ENCODE measurements at places on chromosomes 6 and 20.

GRCh38 chr6:55578537-55579363 is at the start of gene HMGCLL1:
Gene HMGCLL1 (minus strand): TSS chr6:55579192. CDS start chr6:55579055, 137 bp downstream.
- DNase-seq, result no peak

DNA sequence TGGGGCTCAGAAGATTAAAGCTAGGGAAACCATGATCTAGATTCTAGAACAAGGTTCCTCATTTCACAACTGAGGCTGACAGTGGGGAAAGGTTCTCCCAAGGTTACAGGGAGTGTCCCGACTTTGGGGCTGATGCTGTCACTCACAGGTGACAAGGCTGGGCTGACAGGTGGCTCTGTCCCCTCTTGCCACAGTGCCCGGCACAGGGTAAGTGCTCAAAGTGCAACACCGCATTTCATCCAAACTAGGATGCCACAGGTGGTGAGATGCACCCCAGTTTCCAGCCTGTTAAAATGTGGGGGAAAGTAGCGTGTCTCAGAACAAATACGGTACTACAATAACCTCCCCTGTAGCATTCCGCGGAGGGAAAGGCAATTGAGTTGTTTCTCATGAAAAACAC is 7.8 kb downstream of the ZBP1 start:
- no peak for DNase-seq

- DNase-seq, result no peak
Measured at GRCh38 chr6:165662749-165663376, at the start of gene PDE10A. Gene PDE10A (minus strand): TSS chr6:165663241. CDS start chr6:165662811, 430 bp downstream.

GRCh38 chr6:116572162-116572561 is 858 bp downstream of the RWDD1 start:
- DNase-seq, result peak; percentile 18

- no peak for DNase-seq
Measured at GRCh38 chr6:107083047-107083768, 32.1 kb downstream of the BEND3 start.

- no peak for DNase-seq
Measured at GRCh38 chr6:79513111-79513510, 24.1 kb downstream of the LCA5 start.

- no peak for DNase-seq
Measured at GRCh38 chr6:119314885-119315272, 34.7 kb downstream of the MAN1A1 start.

GRCh38 chr20:46230801-46231282 is 77.5 kb downstream of the CDH22 start:
- peak; percentile 63 for DNase-seq

DNA sequence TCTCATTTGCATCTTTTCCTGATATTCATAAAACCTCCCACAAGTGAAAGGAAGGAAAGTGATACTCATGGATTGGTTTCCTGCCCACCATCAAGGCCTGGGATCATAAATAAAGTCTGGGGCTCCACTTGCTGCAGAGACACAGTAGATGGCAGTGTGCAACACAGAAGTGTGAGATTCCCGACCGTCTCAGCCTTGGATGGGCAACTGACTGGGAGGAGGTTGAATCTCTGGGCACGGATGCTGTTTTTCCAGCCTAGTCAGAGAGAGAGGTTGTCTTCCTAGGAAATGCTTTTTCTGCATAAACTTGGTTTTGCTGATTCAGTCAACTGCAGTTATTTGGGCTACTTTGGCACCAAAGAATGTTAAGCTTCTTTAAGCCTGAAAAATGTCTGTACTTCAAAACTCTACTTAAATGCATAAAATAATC is 9.9 kb upstream of the RFPL4B start:
- no peak for DNase-seq

- peak; percentile 90 for DNase-seq
Measured at GRCh38 chr6:25056130-25056529, 120.4 kb upstream of the RIPOR2 start.

DNA sequence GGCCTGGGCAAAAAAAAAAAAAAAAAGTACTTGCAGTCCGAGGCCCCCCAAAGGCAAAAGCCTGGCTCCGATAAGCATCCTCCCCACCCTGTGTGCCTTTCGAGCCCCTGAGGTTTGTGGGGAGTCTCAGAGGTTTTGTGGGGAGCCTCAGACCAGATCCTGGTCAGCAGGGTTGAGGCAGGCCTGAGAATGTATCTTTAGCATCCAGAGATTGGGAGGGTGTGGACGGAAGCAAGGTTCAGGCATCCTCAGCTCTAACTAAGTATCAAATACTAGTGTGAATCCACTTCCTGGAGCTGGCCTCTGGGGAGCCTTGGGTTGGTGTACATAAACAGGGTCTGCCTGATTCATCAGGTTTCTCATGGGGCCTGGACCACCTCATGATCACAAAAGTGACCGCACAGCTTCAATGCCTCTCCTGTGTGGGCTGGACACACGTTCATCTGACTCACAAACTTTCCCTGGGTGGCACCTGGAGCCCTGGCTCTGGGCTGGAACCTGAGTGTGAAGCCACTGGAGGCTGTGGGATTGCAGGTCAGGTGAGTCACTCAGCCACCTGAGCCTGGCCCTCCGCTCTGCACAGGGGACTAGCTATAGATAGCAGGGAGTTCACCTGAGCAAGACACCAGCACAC is 24.4 kb downstream of the PCMTD2 start:
- DNase-seq, result no peak

GRCh38 chr6:97214671-97215070 is 68.3 kb downstream of the MMS22L start:
- no peak for DNase-seq

DNA sequence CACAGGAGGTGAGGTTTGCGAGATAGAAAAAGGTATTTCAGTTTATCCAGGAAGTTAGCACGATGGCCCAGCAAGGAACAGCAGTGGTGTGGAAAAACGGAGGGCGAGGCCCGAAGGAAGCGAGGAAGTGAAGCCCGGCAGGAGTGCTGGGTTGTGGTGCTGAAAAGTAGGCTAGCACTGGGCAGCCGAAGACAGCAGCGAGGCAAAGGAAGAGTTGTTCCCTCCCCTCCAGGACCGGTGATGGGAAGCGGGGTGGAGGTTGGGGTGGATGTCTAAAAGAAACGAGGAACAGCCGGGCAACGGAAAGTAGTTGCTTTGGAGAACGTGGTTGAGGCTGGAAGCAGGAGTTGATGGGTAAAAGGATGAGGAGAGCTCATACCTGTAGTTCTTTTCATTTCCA is 1.4 kb downstream of the METTL24 start:
- no peak for DNase-seq

- DNase-seq, result no peak
Measured at GRCh38 chr6:100430962-100431361, 33.8 kb downstream of the SIM1 start.

GRCh38 chr6:45174045-45174444 is 154.1 kb upstream of the RUNX2 start:
- no peak for DNase-seq

- no peak for DNase-seq
Measured at GRCh38 chr6:169862892-169863525, 111.6 kb downstream of the ERMARD start.

GRCh38 chr6:56050530-56051201 is 175.3 kb upstream of the BMP5 start:
- no peak for DNase-seq

GRCh38 chr20:46683011-46683667 is 6.1 kb downstream of the TP53RK start:
- no peak for DNase-seq

DNA sequence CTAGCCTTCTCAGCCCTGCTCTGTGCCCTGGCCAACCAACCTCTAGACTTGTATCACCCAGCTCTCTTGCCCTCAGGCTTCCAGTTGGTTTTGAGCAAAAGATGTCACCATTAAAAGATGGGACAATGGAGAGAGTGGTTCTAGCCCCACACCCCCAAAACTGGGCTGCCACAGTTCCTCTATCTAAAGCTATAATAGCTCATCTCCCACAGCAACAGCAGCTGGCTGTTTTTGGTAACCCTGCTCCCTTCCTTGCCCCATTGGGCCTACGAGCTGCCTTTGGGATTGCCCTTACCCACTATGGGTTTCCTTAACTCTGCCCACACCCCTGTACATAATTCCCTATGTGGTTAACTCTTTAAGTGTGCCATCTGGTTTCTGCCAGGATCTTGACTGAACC is 7.6 kb upstream of the SRSF3 start:
- no peak for DNase-seq

GRCh38 chr6:139028215-139028657 is 309 bp upstream of the ABRACL start:
- no peak for DNase-seq

DNA sequence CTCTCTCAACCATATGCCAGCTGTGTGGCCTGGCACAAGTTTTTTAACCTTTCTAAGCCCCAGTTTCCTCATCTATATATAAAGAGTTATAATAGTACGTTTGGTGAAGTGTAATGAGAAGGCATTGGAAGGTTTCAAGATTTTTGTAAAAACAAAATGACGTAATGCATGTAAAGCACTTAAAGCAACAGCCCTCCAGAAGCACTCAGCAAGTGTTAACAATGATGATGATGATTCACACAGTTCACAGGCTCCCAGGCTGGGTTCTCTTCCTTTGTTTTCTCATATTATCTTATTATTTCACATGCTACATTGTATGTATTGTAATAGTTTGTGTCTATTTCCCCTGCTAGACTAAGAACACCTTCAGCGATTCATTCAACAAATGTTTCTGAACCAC is 6.2 kb downstream of the CEP250 start:
- no peak for DNase-seq

- DNase-seq, result no peak
Measured at GRCh38 chr6:140671926-140672325, 1297.5 kb upstream of the CITED2 start.

DNA sequence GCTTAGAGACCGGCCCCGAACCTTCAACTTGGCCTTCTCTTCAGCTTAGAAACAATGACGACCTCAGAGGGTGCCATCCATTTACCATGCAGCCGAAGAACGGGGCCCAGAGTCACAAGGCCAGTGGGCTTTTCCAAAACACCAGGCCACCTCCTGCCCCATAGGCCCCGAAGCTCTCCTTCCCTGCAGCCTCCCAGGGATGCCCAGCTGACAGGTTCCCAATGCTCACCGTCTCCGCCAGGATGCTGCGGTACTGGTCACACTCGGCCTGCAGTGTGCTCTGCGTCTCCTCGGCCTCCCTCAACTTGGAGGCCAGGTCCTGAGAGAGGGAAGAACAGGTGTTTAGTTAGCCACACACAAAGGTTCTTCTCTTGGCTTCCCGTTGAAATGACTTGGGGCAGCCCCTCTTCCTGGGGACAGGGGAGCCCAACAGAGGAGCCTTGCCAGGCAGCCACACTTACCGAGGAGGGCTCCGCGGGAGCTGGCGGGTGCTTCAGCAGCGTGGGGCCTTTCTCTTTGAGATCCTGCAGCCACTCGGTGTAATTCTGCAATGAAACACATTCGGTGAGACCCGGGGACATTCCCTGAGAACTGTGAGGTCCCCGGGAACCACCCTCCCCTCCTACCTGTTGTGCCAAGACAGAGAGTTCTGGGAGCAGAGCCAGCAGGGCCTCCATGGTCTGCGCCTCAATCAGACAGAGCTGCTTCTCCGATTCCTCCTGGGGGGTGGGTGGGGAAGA is 51.5 kb downstream of the DSTN start:
- DNase-seq, result no peak

DNA sequence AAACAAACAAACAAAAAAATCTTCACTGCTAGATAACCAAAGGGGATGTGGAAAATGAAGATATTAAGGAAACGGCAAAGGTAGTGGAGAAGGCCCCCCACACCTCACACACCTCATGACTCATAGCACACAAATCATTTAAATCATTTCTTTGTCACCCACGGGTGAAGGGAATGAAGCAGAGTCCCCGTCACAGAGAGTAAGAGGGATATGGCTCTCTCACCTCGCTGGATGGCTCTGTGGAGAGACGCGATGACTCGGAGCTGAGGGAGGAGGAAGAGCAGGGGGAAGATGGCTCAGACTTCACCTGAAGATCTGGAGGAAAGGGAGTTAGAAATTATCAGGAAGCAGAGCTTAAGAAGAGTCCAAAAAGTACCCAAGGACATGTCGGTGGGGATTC is 1.2 kb downstream of the ATF6B start:
- DNase-seq, result no peak

DNA sequence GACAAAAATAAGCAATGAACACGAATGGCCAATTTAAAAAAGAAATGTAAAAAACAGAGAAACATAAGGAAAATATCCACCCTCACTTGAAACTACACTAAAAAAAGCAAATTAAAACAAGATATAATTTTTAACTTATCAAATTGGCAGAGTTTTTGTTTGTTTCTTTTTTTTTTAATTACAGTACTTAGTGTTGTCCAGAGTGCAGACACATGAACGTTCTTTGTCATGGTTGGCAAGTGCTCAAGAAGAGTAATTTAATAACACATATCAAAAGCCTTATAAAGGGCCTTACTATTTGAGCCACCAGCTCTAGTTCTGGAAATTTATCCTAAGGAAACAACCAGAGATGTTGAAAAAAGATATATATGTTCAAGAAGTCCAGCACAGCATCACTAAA is 142.3 kb downstream of the ATXN1 start:
- DNase-seq, result no peak

DNA sequence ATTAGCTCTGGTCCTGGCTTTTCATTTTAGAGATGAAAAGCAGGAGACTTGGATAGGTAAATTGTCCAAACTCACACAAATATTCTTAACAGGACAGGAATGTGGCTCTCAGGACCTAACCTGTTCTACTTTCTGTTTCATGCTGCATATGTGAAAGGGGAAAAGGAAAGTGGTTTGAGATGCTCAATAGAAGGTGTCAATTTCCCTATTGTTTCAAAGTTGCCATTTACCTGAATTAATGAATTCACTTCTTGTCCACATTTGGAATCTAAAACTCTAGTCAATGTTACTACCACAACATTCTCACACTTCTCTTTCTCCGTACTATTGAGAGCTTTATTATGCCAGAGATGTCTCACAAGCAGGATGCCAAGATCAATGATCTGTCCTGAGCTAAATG is 4.8 kb upstream of the EFHC1 start:
- DNase-seq, result no peak

DNA sequence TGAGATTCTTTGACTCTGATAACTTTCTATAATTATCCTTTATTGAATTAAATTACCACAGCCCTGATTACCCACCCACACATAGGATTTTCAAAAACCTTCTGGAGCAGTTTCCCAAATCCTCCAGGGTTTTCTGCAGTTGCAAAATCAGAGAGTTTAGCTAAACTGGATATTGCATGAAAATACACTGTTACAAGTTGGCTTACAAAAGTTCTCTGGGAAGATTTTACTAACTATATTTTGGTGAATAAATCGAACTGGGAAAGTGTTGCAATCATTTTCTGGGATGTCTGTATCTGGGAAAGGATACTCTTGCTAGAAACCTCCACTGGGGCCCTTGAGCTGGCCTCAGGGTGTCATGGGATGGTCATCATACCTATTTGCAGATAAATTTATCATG is 97.6 kb upstream of the STMND1 start:
- no peak for DNase-seq

- DNase-seq, result no peak
Measured at GRCh38 chr6:118467181-118467580, 80.9 kb upstream of the PLN start.

DNA sequence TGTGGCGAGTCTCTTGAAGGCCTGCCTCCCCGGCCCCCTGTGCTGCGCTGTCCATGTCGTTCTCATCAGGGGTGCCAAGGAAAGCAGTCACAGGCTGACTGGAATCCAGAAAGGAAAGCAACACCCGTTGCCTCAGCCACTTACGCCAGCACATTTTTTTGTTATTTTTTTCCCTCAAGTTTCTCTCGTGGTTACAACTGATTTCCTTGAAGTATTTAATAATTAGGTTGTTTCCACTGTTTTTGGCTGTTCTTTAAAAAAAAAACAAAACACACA is 17.9 kb upstream of the SLC22A1 start:
- no peak for DNase-seq

- DNase-seq, result no peak
Measured at GRCh38 chr20:58634059-58634458, 17.0 kb upstream of the STX16 start.

All from DND-41 (cell line).